ENCODE measurements at places on chromosomes 7 and 10.

DNA sequence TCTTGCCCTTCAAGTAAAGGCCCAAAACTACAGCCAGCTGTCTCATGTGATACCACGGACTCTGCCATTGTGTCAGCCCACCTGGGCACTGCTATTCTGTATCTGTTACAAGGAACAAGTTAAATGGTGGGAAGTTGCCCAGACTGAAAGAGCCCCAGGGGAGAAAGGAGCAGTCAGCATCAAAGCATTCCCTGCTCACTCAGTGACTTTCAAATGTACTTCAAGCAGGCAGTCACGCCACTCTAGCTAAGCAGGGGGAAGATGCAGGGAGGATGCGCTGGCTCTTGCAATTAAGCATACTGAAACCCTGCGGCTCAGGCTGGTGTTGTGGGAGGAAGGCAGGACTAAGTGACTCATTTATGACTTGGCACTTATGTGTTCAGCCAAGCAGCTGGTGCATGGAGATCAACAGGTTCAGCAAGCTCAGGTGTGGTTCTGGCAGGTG lies 1249.6 kb downstream of the TYW1 start:
- no peak for DNase-seq

DNA sequence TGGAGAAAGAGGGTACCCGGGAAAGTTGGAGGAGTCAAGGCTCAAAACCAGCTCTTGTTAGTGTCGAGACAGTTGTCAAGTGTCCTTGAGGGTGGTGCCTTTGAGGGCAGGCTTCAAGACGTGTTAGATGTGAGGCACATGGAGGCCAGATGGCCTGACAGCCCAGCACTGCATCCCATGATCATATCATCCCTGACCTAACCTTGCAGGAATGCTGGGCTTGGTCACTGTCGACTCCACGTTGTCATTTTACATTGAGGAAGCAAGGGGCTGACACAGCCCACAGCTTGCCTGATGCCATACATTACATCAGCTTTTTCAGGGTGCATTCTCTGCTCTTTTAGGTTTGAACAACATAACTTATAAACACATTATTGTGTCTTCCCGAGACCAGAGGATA lies 114.1 kb downstream of the ABCA13 start:
- no peak for DNase-seq

DNA sequence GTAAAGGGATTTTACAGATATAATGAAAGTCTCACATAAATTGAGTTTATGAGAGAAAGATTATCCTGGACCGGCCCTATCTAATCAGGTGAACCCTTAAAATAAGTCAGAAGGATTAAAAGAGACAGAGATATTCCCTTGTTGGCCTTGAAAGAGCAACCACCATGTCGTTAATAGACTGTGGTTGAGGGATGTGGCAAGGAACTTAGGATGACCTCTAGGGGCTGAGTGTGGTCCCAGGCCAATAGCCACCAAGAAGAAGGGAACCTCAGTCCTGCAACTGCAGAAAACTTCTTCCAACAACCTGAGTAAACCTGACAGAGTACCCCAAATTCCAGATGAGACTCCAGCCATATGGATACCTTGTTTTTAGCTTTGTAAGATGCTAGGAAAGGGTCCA lies 121.5 kb downstream of the POLR1F start:
- no peak for DNase-seq

DNA sequence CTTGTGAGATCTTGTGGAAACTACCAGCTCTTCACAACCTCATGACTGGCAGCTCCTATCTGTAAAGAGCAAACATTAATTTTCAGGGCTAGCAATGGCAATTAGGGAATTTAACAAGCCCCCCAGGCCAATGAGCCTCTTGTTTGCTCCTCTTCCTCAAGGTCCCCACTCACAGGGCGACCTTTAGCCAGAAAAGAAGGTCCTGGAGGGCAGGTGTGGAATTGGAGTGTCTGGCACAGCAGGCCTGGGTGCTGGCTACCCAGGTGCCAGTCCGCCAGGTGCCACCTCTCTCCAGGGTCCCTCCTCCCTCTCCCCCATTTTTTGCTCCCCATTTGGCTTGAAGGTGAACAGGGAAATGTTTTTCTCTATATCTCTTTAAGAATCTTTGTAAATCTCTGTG lies 1.9 kb upstream of the CEP55 start:
- no peak for DNase-seq

DNA sequence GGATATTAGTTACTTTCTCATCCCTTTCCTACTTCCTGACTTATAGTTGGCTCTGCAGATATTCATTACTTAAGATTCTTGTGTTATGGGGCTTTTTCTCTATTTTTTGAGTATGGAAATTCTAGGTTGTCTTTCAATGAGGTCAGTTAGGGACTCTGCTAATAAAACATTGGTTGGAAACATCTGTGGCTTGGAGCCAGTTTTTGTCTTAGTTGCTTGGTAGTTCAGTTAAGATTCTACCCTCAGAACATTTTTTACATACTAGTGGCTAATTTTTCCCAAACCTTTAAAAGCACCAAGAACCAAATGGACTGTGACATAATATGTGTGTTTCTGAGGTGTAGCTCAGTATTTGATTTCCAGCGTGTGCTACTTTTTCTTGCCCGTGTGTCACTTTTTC lies 305.6 kb upstream of the FZD1 start:
- DNase-seq = no peak

GRCh38 chr10:116307455-116307854 lies 16.8 kb upstream of the CCDC172 start:
- DNase-seq = no peak

DNA sequence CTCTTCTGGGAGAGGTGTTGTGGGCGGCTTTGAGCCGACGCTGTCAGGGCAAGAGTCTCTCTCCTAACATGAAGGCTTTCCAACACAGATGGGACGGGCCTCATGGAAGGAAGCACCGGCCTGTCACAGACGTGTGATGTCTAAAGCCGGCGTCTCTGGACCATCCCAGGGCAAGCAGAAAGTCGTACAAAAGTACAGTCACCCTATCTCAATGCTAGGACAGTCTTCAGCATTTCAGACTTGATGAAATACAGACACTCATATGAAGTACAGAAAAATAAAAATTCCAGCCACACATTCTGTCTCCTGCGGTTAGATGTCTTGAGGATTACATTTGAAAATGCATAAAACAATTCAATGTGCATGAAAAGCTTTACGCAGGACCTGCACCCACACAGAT lies 30.6 kb downstream of the CYP2W1 start:
- DNase-seq = no peak

GRCh38 chr7:70785427-70785826 lies 346.5 kb upstream of the GALNT17 start:
- no peak for DNase-seq

GRCh38 chr10:122658356-122659049 lies 41.1 kb downstream of the C10orf120 start:
- DNase-seq = no peak

DNA sequence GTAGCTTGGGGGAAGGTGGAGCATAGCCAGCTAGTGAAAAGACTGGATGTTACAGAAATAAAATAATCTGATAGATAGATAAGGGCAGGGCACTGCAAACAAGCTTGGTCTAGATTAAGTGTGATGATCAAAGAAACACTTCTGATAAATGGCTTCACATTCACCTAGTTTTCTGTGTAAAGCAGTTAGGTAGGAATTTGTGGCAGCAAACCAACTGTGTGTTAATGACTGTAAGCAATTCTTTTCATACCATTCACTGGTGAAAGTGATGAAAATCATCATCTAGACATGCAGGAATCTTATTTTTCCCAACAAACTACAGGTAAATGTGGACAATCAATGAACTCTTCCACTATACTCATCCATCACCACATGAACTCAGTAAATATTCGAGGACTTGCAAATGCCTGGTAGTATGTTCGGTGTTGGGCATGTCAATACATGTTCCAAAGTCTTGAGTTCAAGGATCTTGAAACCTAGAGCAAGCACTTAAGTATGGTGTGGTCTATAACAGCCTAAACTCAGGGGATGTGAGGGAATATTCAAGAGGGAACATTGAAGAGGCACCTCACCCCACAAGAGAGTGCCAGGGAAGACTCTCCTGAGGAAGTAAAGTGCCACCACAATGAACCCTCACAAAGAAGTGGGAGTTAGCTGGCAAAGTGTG lies 20.5 kb downstream of the PON3 start:
- DNase-seq = no peak

- no peak for DNase-seq
Observed at GRCh38 chr10:42984761-42985325, 92.0 kb upstream of the RET start.

DNA sequence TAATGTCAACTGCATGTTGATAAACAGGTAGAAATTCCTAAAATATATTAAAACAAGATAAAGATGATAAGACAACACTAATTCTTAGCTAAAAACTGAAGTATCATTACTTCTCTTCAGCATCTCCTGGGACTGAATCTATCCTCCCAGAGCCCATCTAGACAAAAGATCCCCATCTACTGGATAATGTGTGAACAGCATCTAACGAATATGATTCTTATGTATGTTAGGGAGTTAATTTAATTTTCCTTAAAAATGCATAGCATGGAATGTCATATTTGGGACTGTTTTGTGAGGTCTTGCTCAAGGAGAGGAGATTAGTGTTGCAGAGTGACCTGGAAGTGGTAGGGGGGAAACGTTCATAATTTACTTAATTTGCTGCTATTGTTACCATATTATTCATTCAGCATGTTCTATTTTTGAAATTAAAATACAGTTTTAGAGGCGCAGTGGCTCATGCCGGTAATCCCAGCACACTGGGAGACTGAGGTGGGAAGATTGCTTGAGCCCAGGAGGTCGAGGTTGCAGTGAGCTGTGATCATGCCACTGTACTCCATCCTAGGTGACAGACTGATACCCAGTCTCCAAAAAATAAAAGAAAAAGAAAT lies 305.1 kb upstream of the CSTF2T start:
- no peak for DNase-seq

GRCh38 chr7:92635538-92635937 lies 45.3 kb upstream of the FAM133B start:
- no peak for DNase-seq

GRCh38 chr10:45058992-45059561 lies 58.4 kb downstream of the ZNF22 start:
- no peak for DNase-seq

DNA sequence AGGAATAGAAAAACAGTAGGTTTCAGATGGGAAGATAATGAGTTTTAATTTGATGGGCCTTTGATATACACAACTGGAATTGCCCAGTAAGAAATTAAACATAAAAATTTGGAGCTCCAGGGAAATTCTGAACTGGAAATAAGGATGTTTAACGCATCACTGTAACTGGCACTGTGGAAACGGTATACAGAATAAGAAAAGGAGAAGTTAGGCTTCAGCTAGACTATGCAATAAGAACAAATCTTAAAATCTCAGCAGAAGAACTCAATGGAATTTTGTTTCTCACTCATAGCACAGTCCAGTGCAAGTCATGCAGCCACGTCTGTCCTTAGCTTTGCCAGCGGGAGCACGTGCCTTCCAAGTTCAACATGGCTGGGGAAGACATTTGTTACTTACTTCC lies 52.9 kb upstream of the FGL2 start:
- no peak for DNase-seq

- DNase-seq = no peak
Observed at GRCh38 chr7:44912775-44913347, 27.5 kb upstream of the PURB start.

DNA sequence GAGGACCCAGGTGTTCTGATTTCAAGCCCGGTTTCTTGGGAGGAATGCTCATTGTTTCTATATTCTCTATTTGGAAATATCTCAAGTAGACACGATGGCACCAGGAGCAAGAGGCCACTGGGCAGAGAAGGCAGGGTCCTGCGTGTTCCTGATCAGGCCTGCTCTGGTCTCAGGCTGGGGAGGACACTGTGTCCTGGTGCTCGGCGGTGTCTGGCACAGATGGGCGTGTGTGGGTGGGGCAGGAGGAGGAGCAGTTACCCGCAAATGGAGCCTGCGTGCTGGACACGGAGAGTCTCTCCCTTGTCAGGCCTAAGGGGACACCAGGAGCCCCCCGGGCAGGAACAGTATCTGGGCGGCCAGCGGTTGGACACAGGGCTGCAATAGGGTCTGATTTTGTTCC lies 25.9 kb upstream of the GOLGA7B start:
- no peak for DNase-seq

- no peak for DNase-seq
Observed at GRCh38 chr10:55320187-55320700, 519.2 kb upstream of the PCDH15 start.

DNA sequence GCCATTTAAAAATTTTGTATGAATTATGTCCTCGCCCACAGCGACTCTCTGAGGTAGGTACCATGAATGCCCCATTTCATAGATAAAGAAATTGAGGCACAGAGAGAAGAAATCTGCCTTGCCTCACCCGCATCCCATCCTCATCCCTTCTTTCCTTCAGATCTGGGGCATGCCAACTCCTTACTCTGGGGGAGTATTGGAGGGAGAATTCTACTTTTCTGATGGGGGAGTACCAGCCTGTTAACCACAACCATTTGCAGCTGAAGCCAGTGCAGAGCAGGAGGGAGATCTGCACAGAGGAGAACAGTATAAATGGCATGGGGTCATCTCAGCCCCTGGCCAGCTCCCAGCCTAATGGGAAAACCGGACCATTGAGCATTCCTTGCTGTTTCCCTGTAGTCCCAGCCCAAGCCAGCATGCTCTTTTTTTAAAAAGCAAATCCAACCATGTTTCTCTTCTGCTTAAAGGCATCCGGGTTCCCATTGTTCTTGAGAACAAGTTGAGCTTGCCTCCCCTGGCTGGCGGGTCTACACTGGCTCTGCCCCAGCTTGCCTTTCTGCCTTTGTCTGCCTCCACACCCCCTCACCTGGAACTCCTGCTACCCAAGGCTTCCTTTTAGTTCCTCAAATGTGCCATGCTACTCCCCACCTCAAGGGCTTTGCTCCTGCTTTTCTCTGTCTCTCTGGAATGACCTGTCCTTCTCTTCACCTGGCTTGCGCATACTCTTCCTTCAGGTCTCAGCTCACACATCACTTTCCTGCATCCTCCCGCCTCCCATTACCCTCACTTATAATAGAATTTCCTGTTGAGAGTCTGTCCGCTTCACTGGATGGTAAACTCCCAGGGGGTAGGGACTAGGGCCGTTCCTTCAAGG lies 8.8 kb upstream of the ZNF503 start:
- DNase-seq = no peak

GRCh38 chr10:83943049-83943448 lies 196.3 kb upstream of the GHITM start:
- no peak for DNase-seq

DNA sequence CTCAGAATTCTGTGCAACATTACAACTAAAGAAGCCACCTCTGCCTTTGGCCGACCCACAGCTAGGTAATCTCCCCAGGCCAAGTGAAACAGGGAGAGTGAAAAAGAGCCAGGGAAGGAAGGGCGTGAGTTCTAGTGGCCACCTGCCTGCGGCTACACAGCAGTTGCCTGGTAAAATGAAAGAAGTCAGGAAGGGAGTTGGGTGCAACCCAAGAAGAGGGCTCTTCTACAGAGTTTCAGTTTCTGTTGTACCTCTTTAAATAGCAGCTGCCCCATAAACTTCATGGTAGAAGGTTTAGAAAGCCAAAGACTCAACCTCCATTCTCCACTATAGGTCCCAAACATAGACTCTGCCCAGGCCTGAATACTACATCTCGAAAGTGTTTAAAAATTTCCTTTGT lies 76.2 kb upstream of the TMEM168 start:
- no peak for DNase-seq

- no peak for DNase-seq
Observed at GRCh38 chr10:117350909-117351308, 24.3 kb downstream of the PDZD8 start.
